ENCODE measurements at places on chromosomes 7 and 10.

- DNase-seq: no peak
These were observed 116.6 kb upstream of the RSU1 start for GRCh38 chr10:16933783-16934182.

DNA sequence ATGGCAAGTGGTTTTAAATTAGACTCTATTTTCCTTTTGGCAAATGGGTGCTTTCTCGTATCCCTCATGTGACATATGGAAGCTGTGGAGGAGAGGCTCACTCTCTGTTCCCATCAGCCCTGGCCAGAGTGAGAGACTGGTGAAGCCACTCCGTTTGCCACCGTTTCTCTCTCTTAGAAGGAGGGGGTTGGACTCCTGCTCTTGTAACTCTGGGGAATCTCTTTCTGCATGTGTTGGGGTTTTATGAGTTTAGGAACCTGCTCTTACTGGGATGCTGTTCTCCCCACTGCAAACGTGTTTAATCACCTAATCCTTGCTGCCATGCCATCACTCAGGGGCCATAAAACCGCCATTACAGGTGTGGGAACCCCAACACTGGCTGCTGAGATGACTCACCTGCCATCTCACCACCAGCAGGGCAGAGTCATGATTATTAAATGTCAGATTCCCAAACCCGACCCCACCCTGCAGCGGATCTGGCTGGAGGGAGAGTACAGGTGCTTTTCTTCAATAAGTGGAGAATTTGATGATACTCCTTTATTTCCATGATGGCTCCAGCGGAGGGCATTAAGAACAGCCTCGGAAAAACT is 103.2 kb downstream of the ADCY1 start:
- DNase-seq: no peak

DNA sequence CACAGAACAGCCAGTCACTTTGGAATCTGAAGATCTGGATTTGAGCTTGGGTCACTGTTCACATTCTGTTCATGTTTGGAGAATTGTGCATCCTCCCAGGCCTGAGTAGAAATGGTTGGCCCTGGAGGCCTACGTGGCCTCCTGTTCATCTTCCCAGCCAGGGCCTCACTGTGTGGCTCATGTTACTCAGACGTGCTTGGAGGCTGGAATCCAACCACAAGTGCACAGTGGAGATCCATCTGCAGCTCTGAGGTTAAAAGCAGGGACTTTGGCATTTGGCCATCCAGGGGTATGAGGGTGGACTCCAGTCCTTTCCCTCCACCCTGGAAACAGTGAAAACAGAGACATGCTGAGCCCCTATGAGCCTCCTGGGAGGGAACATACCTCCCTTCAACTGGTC is 709.0 kb upstream of the IGFBP3 start:
- DNase-seq: no peak

DNA sequence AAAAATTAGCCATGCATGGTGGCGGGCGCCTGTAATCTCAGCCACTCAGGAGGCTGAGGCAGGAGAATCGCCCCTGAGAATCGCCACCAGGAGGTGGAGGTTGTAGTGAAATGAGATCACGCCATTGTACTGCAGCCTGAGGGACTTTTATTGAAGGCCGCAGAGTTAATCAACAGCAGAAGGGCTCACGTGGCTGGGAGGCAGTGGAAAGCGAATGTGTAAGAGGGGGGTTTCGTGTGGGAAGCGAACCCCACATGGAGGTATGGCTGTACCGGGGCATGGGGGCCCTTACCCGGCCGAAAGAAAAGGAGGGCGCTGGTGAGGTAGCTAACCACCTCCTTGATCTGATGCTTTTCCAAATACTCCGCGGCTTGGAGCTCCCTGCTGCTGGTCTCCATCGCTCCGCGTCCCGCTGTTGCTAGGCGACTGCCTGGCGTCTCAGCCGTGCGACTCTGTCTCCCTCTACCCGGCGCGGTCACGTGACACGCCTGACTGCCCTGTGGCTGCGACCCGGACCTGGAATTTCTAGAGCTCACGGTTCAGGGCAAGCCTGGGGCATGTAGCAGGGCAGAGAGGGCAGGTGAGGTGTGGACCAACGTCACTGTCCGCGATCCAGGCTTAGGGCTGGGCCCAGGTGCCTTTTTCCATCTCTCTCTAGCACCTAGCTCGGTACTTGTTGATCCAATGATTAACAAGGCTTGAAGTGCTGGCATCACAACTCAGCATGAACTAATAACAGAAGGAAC is at the start of gene EFCAB10:
Gene EFCAB10, minus strand, starts transcription at position 428 of the 746 bp plus-strand sequence. Its CDS starts 30 bp downstream, at position 398.
- peak; percentile 82 for DNase-seq

- no peak for DNase-seq
These were observed 53.5 kb upstream of the ARHGAP21 start for GRCh38 chr10:24777196-24777595.

DNA sequence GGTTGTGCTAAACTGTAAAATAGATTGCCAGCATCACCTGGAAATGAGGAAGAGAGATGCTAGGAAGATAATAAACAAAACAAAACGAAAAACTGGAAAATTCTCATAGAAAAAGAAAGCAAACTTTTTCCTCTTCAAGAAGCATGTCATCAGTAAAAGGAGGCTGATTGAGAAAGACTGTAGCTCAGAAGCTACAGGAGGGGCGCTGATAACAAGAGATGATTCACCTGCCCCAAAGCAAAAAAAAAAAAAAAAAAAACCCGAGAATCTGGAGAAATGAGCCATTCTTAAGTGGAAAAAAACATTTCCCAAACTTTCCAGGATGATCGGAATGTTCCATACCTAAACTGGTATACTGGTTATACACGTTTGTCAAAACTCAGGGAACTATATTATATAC is 130.5 kb upstream of the C1QL3 start:
- no peak for DNase-seq

- no peak for DNase-seq
These were observed 49.7 kb upstream of the TARP start for GRCh38 chr7:38323156-38323555.

DNA sequence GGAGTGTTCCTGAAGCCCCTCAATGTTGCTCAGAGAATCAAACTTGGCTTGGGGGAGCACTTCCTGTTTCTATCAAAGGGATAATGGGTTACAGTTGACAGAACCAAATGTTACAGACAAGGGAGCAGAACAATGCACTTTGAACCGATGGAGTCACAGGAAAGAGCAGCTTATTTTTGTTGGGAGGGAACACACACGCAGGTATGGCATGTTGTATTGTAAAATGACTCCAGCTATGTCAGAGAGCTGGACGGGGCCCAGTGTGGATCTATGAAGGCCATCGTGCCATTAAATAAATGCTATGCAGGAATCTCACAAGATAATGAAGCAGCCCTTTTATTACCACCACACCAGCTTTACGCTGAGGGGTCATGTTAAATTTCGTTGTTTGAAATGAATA is 35.1 kb downstream of the RHOBTB1 start:
- no peak for DNase-seq
